ENCODE measurements at places on chromosomes 7 and 10. TPM values are rescaled to one million over a fixed set of nuclear protein-coding genes. Genes with fewer than 3 reads are reported as not detected.

The HSPA12A gene
- 14.5 TPM for total RNA-seq

The FAM24B gene
- total RNA-seq = 7.2 TPM

The INSYN2A gene
- total RNA-seq = 0.18 TPM

The ADCY1 gene
- total RNA-seq = not detected

The PSPH gene
- 21.1 TPM for total RNA-seq

The MEPCE gene
- 42.3 TPM for total RNA-seq

DNA sequence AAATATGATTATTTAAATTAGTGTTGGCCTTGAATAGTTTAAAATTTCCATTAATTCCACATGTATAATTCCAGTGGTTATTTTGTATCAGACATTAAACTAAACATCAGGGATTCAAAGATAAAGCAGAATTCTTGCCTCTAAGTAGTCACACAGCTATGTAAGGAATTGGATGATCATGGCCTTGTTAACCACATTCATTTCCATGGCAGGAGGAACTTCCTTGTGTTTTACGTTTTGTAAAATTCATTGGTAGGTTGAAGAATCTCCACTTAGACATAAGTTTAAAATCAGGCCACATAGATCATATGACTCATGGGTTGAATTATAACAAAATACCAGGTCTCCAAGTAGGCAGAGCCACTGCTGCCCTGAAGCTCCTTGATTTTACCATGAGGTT is 289.7 kb downstream of the PLXDC2 start:
- DNase-seq = no peak

- no peak for DNase-seq
Observed at GRCh38 chr10:5550250-5550545, 25.4 kb downstream of the CALML3 start.

DNA sequence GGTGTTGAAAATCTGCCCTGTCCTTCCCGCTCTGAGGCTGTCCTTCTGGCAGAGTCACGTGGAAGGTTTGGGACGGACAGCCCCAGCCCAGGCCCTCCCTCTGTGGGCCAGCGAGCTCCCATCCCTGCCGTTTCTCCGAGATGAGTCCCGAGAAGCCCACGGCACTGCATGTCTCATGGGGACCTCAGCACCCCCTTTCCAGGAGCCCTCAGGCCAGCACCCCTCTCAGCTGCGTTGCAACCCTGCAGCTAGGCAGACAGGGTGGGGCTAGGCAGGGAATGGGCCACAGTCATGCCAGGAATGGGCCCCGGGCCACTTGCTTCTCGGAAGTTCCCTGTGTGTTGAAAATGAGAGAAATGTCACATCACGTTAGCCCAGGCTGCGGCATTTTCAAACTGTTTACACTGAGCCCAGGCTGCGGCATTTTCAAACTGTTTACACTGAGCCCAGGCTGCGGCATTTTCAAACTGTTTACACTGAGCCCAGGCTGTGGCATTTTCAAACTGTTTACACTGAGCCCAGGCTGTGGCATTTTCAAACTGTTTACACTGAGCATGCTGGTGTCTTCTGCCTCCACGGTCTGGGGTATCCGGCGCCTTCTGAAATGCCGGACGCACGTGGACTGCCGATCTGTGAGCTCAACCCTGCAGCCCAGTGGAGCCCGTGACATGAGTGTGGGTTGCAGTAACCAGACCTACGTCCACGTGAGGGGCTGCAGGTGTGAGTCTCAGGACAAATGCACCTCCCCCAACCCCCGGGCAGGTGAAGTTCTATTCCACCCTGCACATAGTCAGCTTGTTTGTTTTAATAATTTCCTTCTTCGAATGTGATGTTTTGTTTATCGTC is 42.6 kb downstream of the FAM20C start:
- peak; percentile 65 for DNase-seq

DNA sequence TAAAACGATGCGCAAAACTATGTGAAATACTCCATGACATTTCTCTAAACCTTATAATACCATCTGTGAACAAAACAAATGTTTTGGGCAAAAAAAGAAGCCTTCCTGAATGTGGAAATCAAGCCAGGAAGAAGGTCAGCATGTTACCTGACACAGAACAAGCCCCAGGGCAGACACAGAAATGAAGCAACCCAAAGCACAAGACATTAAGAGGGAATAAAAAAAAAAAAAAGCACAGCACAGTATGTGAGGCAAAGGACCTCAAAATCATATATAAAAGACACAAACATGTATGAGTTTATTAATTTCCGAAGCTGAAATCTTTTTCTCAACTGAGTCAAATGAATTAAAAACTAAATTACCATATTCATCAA is 161.8 kb downstream of the SKIDA1 start:
- no peak for DNase-seq

Measured in HFFc6 (cell line).